ENCODE measurements at places on chromosomes 1 and 21.

GRCh38 chr1:77557053-77557452 is 125.4 kb downstream of the ZZZ3 start:
- DNase-seq, result no peak

DNA sequence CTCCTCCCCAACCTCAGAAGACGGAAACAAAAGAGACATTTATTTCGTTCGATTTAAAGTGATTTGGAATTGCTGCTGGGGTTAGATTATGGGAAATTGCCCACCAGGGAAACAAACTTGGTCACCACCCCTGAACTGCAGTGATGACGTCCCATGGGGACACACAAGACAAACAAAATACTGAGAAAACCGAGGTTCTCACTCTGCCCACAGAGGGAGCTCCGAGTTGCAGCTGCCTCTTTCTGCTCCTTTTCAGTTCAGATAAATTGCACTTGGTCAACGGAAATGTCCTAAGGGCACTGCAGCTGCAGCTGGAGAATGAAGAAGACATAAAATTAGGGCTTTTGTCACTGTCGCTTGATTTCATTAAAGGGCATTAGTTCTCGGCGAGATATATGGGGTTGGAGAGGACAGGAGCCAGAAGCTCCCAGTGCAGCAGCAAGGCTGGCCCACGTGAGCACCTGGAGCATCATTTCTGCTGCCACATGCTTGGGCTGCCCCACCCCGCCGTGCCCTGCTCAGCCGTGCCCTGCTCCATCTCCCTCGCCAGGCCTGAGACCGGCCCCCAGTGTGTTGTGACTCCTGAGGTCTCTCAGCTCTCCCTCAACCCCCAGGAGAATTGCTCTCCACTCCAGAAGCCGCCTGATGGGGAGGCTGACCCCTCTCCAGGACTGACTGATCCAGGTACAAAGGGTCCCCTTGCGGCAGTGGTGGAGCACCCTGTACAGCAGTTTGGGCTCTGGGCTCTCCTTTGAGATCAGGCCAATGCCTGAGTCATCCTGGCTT is 231.7 kb upstream of the AJAP1 start:
- DNase-seq, result no peak

DNA sequence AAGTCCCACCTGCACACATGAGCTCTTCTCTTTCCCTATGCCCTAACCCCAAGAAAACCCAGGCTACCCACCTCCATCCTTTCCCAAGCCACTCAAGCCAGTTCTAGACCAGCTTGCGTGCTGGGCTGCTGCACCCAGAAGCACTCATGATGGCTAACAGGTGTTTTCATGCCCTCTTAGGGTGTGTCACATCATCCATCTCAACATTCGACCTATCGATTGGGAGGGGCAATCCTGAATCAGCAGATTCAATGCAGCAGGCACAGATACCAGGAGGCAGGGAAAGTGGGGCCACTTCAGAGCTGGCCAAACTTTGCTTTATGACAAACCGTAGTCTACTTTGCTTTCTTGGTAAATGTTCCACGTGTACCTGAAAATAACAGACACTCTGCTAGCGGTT is 6.6 kb upstream of the PRMT2 start:
- DNase-seq, result no peak

GRCh38 chr1:209988706-209989105 is 50.7 kb downstream of the SYT14 start:
- no peak for DNase-seq

GRCh38 chr1:151581921-151582320 is 29.9 kb upstream of the SNX27 start:
- no peak for DNase-seq

DNA sequence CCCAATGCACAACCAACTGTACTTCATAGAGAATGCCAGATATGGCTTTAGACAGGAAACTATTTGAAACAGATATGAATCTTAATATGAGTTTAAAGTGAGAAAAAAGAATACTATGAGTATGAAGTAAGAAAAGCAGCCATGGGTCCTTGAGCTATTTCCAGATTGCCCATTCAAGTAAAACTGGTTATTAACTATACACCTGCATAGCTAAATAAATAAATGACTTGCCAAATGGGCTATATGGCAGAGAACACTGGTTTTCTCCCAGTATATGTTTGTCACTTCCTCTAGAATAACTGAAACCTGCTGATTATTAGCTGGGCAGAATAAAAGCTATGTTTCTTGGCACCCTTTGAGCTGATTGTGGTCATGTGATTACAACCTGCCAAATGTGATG is 17.0 kb upstream of the CD1C start:
- DNase-seq, result no peak

GRCh38 chr1:81314513-81315233 is 486.1 kb upstream of the ADGRL2 start:
- DNase-seq, result no peak

- no peak for DNase-seq
Measured at GRCh38 chr1:115135681-115136080, 46.4 kb upstream of the TSPAN2 start.

GRCh38 chr1:246709835-246710234 is 14.4 kb upstream of the SCCPDH start:
- DNase-seq, result no peak

GRCh38 chr1:201505503-201505890 is 1.4 kb downstream of the CSRP1 start:
- no peak for DNase-seq

DNA sequence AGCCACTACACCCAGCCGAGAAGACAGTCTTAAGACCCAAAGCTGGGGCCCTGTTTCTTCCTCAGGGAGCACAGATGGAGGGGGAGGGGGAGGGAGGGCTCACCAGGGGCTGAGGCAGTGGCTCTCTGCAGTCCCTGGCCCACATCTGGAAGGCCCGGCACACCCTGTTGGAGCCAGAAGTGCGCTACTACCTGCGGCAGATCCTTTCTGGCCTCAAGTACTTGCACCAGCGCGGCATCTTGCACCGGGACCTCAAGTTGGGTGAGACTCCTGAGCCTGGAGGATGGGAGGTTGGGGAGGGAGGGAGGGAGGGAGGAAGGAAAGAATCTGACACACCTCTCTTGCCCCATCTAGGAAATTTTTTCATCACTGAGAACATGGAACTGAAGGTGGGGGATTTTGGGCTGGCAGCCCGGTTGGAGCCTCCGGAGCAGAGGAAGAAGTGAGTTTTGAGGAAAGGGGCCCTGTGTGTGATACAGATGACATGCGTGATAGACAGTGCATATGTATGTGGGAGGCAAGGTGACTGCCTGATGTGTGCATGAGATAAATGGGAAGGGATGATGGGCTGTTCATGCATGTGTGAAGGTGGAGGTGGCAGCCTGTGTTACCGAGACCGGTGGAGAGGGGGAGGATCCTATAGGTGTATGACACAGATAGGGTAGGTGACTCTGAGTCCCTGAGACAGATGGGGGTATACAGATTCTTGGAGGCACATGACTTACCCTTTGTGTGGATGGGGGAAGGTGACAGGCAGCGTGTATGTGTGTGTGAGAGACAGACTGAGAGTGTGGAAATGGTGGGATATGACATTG is 1.5 kb downstream of the PLK3 start:
- no peak for DNase-seq

DNA sequence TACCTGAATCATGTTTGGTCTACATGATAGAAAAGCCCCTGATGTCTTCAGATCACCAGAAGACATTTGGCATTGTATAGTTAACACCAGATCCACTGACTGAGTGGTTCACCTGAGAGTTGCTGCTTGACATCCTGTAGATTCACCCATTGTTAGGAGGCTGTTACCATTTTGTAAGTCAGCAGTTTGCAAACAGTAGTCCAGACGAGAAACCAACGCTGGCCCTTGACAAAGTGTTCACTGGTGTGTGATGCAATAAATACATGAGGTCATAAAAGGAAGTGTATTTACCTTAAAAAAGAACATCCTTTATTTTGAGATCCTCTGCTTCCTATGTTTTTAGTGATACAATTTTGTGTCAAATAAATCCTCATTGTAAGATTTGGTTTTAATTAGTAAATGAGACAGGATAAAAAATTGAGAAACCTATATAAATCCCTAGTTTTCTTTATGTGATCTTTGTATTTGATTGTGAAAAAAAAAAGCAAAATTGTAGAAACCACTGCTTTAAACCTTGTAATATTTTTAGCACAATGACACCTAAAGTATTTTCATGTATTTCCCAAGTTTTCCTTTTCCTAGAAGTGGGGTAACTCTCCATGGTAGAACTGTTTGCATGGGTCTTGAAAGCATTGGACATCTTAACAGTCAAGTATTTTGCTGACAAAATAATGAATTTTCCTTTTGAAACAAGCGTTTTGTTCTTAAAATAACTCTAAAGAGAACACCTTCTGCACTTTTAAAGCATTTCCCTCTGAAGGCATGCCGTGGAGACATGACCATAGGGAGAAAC is 204.3 kb downstream of the FGGY start:
- DNase-seq, result no peak

DNA sequence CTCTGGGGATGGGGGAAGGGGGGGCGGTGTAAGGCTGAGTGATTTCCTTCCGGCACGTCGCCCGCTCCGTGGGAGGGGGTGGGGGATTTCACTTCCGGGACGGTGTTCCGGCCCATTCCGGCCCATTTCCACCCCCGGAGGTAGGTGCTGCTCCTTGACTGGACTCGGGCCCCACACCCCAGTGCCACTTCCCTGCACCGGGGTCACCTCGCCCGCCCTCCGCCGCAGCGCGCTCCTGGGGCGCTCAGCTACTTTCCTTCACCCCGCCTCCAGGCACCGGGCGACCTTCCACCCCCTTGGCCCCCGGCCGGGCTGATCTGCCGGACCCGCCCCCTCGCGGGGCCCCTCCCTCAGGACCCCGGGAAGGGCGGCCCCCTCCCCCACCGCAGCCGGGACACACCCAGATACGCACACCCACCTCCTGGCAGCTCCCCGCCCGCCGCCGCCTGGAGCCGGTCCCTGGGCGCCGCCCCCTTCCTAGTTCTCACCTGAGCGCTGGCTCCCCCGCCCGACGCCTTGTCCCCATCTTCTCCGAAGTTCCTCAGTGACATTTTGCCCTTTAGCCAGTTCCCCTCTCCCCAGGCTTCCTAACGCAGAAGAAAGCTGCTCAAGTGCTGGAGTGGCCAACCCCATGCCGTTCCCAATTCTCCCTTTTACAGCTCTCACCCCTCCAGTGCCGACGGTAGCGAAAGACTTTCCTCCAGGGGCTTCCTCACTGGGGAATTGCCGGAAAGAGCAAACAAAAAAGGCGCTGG is at the start of gene ZBTB37:
ZBTB37 (plus strand) TSS at position 115 of the 755 bp plus-strand sequence. CDS start 1,846 bp downstream, outside the sequence.
- no peak for DNase-seq

GRCh38 chr21:31418377-31419001 is 74.4 kb upstream of the TIAM1 start:
- DNase-seq, result no peak

DNA sequence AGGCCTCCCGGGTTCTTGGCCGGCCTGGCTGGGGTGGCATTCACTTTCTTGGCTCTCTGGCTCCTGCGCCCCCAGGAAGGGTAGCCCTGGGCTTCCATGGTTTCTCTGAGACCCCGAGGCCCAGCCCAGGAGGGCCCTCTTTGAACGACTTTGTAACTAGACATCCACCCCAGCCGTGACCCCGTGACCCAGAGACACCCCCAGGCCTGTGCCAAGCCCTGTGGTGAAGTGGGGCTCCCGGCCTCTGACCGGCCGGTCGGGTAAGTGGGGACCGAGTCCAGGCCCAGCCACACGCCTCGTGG is 64.0 kb downstream of the COL18A1 start:
- no peak for DNase-seq

DNA sequence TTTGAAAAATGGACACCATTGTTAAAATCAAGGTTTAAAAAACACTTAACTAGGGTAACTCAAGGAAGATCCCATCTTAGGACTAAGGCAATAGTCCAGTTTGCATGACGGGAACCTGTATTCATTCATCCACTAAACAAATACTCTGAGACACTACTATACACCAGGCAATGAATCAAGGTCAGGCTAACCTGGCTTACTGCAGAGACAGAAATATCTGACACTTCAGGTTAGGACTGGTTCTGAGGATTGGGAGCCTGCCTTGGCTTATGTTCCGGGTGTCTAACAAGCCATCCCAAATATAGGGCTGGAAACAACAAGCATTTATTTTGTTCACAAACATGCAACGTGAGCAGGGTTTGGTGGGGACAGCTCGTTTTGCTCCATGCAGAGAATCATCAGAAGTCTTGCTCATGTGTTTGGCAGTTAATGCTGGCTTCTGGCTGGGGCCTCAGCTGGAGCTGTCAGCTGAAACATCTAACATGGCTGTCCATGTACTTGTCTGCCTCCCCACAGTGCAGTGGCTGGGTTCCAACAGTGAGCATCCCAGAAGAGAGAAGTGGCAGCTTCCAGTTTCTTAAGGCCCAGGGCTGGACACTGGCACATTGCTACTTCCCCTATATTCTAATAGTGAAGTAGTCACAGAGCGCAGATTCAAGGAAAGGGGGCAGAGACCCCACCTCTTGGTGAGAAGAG is 37.0 kb upstream of the CAMK1G start:
- no peak for DNase-seq

GRCh38 chr1:59686170-59686569 is 128.6 kb upstream of the HOOK1 start:
- DNase-seq, result no peak

DNA sequence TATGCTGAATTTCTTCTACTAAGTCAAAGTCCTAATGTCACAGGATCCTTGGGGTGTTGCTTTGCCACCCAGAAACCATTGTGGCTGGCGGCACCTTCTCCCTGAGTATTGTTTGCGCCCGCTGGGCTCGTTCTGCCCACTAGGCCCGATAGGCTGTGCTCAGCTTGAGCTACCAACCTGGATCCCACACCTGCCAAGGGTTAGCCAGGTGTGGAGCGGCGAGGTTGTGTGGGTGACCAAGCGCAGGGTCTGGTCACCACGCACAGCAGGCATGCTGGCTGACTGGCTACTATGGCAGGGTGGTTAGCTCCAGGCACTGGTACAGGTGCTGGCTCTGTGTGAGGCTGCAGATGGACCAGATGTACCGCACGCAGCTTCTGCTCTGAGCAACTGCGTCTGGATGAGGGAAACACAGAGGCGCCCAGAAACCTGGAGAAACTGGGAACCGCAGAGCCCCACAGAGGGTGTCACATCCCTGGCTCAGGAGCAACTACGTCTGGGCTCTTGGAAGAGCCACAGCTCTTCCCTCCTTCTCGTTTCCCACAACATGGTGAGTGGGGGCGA is 50.3 kb upstream of the SCYL3 start:
- DNase-seq, result no peak

DNA sequence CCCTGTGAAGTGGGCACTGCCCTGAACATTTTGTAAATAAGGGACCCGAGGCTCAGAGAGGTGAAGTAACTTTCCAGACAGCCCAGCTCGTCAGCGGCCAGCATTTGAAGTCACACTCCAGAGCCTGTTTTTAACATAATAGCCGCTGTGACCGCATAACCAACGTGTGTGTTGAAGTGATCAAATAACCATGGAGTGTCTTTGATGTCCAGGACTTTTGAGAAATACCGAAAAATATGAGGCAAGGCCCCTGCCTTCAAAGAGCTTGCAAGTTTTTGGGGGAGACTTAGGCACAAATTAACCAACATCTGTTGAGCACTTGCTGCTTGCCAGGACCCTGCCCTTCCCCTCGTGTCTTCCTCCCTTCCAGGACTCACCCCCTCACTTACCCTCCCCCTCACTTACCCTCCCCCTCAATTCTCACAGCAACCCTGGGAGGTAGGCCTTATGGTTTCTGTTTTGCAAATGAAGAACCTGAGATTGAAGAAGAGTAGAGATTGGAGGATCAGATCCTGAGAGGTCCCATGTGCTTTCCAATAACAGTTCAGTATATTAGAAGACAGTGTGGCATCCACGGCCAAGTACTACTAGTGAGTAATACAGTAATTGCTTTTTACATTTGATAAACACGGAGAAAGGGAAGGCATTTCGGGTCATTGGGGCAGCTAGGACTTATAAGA is 1.3 kb upstream of the SLC16A1 start:
- peak; percentile 29 for DNase-seq

GRCh38 chr1:114314098-114314497 is 160.4 kb upstream of the SYT6 start:
- DNase-seq, result no peak

GRCh38 chr1:152108882-152109222 is 6.4 kb downstream of the TCHH start:
- no peak for DNase-seq

Measured in C1 segment of cervical spinal cord (tissue), 14 donors.